ENCODE measurements at places on chromosomes 1 and 21. TPM values are rescaled to one million over a fixed set of nuclear protein-coding genes. Genes with fewer than 3 reads are reported as not detected.

The ADCY10 gene
- total RNA-seq: not detected

The MFN2 gene
- total RNA-seq: 88.1 TPM

The RNU11 gene
- total RNA-seq: not detected

The LCE1B gene
- not detected for total RNA-seq

The SELL gene
- 117 TPM for total RNA-seq

The GPATCH2 gene
- 12.9 TPM for total RNA-seq

The SPRR2A gene
- not detected for total RNA-seq

The TOMM40L gene
- total RNA-seq: 25.3 TPM

The KHDC4 gene
- 80.1 TPM for total RNA-seq

The WNT3A gene
- not detected for total RNA-seq

The PTGFR gene
- not detected for total RNA-seq

The ADSS2 gene
- total RNA-seq: 78.1 TPM

The TEKT2 gene
- 0.16 TPM for total RNA-seq

The DIO1 gene
- total RNA-seq: not detected

The GCLM gene
- total RNA-seq: 23.8 TPM

The ARHGEF2 gene
- 222 TPM for total RNA-seq

The TNFAIP8L2 gene
- total RNA-seq: 38.0 TPM

The CCDC17 gene
- 2.8 TPM for total RNA-seq

The PADI2 gene
- total RNA-seq: 0.07 TPM

The SLAMF1 gene
- total RNA-seq: 118 TPM

The CD1D gene
- not detected for total RNA-seq

The FAM163A gene
- not detected for total RNA-seq

The FCRL6 gene
- total RNA-seq: not detected

Measured in activated T-helper 1 cell treated with anti-CD3 and anti-CD28 coated beads, Interleukin-12 subunit alpha, Interleukin-12 subunit beta, Interleukin-2, Interleukin-4 antibody, amounts not matched to agents 30 ng/mL and 10 ng/mL and 1 ng/mL, durations not matched to agents 14 hours and 24 hours and 36 hours (primary cell).